ENCODE measurements at places on chromosomes 4 and X.

DNA sequence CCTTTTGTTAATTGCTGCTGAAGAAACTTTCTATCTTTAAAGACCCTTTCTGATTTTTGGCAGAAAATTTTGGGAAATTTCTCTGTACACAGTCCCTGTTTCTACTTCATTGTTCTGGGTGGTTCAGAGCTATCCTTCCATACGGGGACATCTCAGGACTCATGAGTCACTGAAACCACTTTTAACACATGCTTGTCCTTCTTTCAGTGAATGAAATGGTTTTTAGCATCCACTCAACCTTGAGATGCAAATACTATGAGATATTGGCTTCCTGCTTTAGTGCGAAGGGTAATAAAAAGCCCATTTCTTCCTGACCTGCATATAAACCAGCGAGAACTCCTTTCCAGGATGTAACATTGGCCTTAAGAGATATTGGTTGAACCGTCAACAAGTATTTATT, 158.0 kb downstream of the REPS2 start:
- no peak for DNase-seq

DNA sequence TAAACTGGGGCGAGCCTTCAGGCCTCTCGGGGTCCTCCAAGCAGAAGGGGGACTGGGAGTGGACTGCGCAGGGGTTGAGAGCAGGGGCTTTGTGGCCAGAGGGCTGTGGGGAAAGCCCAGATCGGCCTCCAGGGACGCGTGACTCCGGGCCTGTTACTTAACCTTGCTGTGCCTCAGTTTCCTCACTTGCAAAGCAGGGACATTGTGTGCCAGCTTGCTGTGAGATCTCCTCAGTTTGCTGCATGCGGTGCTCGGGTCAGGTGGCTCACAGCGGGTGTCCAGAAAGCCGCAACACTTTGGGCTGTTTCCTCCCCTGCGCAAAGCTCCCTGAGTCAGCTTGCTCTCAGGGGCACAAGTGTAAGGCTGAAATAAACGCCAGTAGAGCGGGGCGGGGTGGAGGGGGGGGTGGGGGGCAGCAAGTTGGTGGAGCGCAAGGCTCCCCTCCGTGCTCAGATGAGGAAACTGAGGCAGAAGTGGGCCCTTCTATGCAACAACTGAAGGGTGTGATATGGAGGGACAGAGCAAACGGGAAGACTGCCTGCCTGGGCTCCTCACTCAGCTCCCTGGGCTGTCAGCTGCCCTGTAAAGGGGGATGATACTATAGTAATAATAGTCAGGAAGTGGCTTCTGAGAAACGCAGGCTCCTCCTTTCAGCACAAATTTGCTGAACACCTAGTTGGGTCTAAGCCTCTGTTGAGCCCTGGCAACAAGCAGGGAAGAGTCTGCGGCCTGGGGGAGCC, 101.0 kb downstream of the HMX1 start:
- DNase-seq: no peak

- peak; percentile 18 for DNase-seq
These were observed 176.8 kb downstream of the SCFD2 start for GRCh38 chr4:53189011-53189410.

DNA sequence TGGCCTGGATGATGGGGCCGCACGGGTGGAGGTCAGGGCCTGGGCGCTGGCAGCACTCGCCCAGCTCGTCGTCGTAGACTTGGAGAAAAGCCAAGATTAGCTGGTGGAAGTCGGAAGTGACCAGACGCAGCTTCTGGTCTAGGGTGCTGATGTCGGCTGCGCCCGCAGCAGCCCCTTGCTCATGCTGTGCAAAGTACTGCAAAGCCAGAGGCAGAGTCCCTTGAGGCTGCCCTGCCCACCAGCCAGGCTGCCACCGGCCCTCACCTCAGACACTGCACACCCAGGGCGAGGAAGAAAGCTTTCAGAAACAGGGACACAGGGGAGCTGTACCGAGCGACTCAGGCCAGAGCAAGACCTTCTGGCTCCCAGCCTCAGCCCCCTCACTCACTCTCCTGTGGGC, 9.7 kb upstream of the TREX2 start:
- DNase-seq: no peak

GRCh38 chr4:98319021-98319420, 57.8 kb downstream of the RAP1GDS1 start:
- DNase-seq: no peak

GRCh38 chrX:42680666-42681065, 97.3 kb downstream of the PPP1R2C start:
- peak; percentile 0 for DNase-seq
